ENCODE measurements at places on chromosomes 4 and X. TPM values are rescaled to one million over a fixed set of nuclear protein-coding genes. Genes with fewer than 3 reads are reported as not detected.

The DSPP gene
- not detected for total RNA-seq

- no peak for DNase-seq
Observed at GRCh38 chrX:150926791-150927190, 28.3 kb upstream of the CD99L2 start.

GRCh38 chr4:61913619-61914018, 713.5 kb downstream of the ADGRL3 start:
- DNase-seq: no peak

The CENPVL2 gene
- total RNA-seq: not detected

GRCh38 chr4:149344436-149344835, 471.2 kb downstream of the IQCM start:
- no peak for DNase-seq

GRCh38 chr4:138329506-138330070, 87.4 kb upstream of the SLC7A11 start:
- DNase-seq: no peak

The TMPRSS11B gene
- not detected for total RNA-seq

Data from skin of body (tissue), 3 donors.